ENCODE measurements at places on chromosomes 12 and 14. TPM values are rescaled to one million over a fixed set of nuclear protein-coding genes. Genes with fewer than 3 reads are reported as not detected.

The TEX52 gene
- total RNA-seq, result not detected

The HOXC12 gene
- total RNA-seq, result not detected

The NPAS3 gene
- total RNA-seq, result 0.09 TPM

The IL23A gene
- total RNA-seq, result not detected

The SPPL3 gene
- total RNA-seq, result 4.4 TPM
